ENCODE measurements at places on chromosomes 13 and 19.

- no peak for DNase-seq
These were observed 4.4 kb upstream of the UNC13A start for GRCh38 chr19:17692566-17692965.

- DNase-seq = no peak
These were observed 51.0 kb downstream of the TEX26 start for GRCh38 chr13:30983431-30983830.

- DNase-seq = no peak
These were observed 19.4 kb downstream of the IQCN start for GRCh38 chr19:18254546-18255503.

DNA sequence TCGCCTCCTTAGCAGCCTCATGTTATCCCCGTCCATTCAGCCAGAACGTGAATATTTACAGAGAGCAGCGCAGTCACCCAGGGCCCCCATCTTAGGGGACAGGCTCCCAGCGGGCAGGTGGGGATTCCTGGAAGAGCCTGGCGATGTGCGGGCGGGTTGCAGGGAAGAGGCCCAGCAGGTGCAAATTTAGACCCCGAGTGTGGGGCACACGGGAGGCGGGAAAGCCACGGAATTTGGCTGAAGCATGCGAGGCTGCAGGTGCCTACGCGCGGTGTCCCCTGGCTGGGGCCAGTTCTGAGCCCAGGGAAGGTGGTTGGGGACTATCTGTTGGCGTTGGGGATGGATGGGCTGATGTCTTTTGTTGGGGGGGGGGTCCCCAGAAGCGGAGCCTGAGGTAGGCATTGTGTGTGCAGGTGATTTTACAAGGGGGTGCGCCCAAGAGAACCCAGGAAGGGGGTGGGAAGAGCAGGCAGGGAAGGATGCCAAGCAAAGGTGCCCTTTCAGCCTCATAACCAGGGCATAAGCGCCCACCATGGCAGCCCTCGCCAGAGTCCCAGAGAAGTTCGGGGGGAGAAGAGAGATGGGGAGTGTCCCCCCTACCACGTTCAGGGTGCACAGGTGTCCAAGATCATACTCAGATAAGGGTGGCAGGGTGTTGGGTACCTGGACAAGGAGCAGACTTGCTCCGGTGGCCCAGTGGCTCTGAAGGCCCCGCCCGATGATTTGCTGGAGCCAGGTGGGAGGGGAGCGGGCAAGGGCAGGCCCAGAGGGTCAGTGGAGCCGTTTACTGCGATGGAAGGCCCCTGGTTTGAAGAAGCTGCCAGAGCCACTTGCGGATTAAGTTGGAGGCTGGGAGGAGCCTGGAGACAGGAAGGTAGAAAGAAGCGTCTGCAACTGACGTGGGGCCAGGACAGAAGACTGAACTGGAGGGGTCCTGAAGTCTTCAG lies 1.2 kb downstream of the TPGS1 start:
- no peak for DNase-seq

DNA sequence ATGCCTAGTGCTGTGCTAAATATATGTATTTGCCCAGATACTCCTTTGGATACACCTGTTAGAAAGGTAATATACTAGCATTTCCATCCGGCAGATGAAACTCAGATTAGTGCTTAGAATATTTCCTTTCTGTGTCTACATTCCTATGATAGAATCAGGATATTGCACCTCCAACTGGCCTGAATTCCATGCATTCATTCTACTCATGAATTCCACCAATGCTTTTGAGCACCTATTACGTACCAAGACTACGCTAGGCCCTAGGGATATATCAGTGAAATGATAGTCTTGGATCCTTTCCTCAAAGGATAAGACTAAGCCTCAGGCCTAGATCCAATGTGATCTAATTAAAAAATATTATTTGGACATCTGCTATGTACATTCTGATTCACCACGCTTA lies 223.8 kb upstream of the SERP2 start:
- DNase-seq = no peak

DNA sequence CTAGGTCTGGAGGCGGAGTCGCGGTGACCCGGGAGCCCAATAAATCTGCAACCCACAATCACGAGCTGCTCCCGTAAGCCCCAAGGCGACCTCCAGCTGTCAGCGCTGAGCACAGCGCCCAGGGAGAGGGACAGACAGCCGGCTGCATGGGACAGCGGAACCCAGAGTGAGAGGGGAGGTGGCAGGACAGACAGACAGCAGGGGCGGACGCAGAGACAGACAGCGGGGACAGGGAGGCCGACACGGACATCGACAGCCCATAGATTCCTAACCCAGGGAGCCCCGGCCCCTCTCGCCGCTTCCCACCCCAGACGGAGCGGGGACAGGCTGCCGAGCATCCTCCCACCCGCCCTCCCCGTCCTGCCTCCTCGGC lies at the start of gene SLC5A5:
SLC5A5 (plus strand) TSS at position 68 of the 373 bp plus-strand sequence. CDS start 375 bp downstream, outside the sequence.
- no peak for DNase-seq

GRCh38 chr19:29265436-29265835 lies 52.5 kb upstream of the UQCRFS1 start:
- no peak for DNase-seq

DNA sequence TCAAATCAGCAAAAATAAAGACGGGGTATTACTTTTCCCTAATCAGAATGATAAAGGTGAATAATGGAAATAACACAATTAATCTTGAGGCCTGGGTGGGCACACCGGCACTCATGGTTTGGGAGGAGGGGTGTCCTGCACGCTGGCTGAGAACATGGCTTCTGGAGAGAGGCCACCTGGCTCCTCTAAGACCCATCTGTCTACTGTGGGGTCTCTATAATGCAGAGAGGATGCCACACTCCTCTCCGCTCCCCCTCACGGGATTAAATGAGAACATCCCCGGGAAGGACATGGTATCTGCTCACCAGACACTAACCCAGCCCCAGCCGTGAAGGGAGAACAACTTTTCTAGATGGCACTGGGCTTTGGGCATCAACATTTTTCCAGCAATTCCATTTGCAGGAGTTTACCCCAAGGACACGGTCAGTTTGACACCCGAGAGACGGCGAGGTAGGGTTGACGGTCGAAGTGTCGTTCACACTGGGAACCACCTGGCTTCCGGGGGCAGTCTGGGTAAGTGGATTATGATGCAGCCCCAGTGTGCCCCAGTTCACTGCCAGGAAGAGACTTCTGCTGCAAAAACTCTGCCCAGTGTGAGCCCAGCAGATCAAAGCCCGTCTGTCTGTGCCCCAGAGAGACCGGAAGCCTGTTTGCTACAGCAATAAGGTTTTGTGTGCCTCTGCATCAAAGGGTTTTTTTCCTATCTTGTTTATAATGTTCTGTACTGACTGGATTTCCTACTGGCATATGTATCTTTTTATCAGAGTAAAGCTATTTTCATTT lies 56.6 kb downstream of the CEBPG start:
- no peak for DNase-seq

GRCh38 chr13:56850852-56851251 lies 289.9 kb upstream of the PRR20A start:
- no peak for DNase-seq

DNA sequence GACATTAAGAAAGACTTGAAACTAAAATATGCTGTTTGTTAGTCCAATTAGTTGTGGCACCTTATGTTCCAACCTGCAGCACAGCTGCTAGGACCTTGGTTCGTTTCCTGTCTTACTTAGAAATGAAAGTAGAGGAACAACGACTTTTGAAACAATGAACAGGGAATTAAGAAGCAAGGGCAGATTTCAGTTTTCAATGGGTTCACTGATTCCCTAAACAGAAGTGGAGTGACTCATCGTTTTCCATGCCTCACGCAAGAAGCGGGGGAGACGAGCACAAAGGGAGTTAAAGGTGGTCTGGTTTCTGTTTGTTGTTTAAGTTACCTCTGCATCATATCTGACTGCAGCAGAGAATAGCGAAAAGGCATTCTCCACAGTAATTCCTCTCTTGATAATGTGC lies 44.8 kb downstream of the PHF11 start:
- DNase-seq = no peak

Data from stimulated activated CD4-positive, alpha-beta T cell treated with anti-CD3 and anti-CD28 coated beads, Interleukin-1b, Interleukin-23, amount 100 ng/mL, for 1 hour (primary cell).